ENCODE measurements at places on chromosomes 4 and X.
A peak's percentile ranks its signal among the peaks of the same experiment; 100 is the strongest.

- no peak overlapping the region for H3K27ac ChIP-seq
- H3K4me1 ChIP-seq = peaks cover 3% of the 10 kb centered on the region
- no peaks in the 10 kb centered on the region for H3K27me3 ChIP-seq
Measured at GRCh38 chr4:65302145-65302544, 368.1 kb downstream of the EPHA5 start.

GRCh38 chrX:148354916-148355315 lies 145.5 kb upstream of the AFF2 start:
- no peak overlapping the region for H3K4me3 ChIP-seq
- no peak overlapping the region for H3K27ac ChIP-seq
- no peaks in the 10 kb centered on the region for H3K36me3 ChIP-seq
- no peak for DNase-seq

DNA sequence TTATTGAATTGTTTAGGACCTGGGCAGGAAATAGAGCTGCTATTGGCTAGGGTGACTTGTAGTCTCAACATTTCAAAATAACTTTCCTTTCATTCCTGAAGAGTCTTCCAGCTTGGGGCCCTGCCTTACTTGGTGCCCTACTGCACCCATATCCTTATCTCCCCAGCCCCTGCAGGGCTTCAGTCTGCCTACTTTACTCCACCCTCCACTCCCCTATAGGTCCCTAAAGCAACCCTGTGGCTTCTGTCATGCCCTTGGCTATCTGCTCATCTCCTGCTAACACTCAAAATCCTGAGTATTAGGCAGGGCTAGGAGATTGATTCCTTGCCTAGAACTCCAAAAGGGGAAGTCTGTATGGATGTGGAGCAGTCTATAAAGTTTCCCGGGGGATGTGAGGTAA lies 57.6 kb upstream of the PRKG2 start:
- no peaks in the 10 kb centered on the region for H3K4me1 ChIP-seq
- no peak overlapping the region for H3K27ac ChIP-seq
- H3K36me3 ChIP-seq = no peaks in the 10 kb centered on the region

GRCh38 chr4:93495346-93495745 lies 333.2 kb upstream of the ATOH1 start:
- H3K4me3 ChIP-seq = no peak overlapping the region
- no peaks in the 10 kb centered on the region for H3K4me1 ChIP-seq
- no peak for DNase-seq
- H3K27ac ChIP-seq = no peak overlapping the region
- H3K36me3 ChIP-seq = no peaks in the 10 kb centered on the region
- no peaks in the 10 kb centered on the region for H3K27me3 ChIP-seq

- no peak overlapping the region for H3K27ac ChIP-seq
- no peaks in the 10 kb centered on the region for H3K4me1 ChIP-seq
- H3K4me3 ChIP-seq = no peak overlapping the region
- H3K27me3 ChIP-seq = no peaks in the 10 kb centered on the region
- no peak for DNase-seq
- no peaks in the 10 kb centered on the region for H3K36me3 ChIP-seq
Measured at GRCh38 chr4:153822316-153822715, 33.4 kb upstream of the SFRP2 start.

- H3K36me3 ChIP-seq = no peaks in the 10 kb centered on the region
- no peaks in the 10 kb centered on the region for H3K27me3 ChIP-seq
- no peak for DNase-seq
- H3K4me1 ChIP-seq = peaks cover 16% of the 10 kb centered on the region
Measured at GRCh38 chr4:98287328-98287727, 26.1 kb downstream of the RAP1GDS1 start.

GRCh38 chr4:33737726-33738125 lies 2506.6 kb downstream of the ARAP2 start:
- peaks cover 2% of the 10 kb centered on the region for H3K27me3 ChIP-seq
- peaks cover 4% of the 10 kb centered on the region for H3K36me3 ChIP-seq
- H3K4me3 ChIP-seq = no peak overlapping the region
- no peak overlapping the region for H3K27ac ChIP-seq

GRCh38 chrX:18917831-18918230 lies 66.1 kb downstream of the PHKA2 start:
- no peak for DNase-seq
- peak overlapping the region; percentile 23 for H3K4me3 ChIP-seq
- no peaks in the 10 kb centered on the region for H3K27me3 ChIP-seq
- H3K4me1 ChIP-seq = no peaks in the 10 kb centered on the region
- peaks cover 4% of the 10 kb centered on the region for H3K36me3 ChIP-seq

DNA sequence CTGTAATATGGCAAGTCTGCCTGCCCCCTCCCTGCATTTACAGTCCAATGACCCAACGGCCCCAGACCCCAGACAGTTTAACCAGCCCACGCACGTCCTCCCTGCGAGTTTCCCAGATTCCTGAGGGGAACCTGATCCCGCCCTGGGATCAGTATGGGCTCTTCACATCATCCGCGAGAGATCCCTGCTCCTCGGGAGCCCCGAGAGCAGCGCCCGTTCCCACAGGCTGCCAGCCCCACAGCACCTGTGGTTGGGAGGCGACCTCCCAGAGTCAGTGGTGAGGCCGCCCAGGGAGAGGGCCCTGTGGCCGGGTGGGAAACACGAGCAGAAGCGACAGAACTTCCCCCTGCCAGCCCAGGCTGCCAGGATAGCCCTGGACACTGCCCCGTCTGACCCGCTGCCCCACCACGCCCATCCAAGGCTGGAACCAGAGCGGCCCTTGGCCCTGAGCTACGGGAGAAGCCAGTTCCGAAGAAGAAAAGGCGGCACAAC lies 32.8 kb downstream of the TSC22D3 start:
- no peak for DNase-seq
- H3K4me1 ChIP-seq = peaks cover 4% of the 10 kb centered on the region
- H3K27me3 ChIP-seq = peaks cover 1% of the 10 kb centered on the region
- no peaks in the 10 kb centered on the region for H3K36me3 ChIP-seq
- no peak overlapping the region for H3K4me3 ChIP-seq
- H3K27ac ChIP-seq = no peak overlapping the region

DNA sequence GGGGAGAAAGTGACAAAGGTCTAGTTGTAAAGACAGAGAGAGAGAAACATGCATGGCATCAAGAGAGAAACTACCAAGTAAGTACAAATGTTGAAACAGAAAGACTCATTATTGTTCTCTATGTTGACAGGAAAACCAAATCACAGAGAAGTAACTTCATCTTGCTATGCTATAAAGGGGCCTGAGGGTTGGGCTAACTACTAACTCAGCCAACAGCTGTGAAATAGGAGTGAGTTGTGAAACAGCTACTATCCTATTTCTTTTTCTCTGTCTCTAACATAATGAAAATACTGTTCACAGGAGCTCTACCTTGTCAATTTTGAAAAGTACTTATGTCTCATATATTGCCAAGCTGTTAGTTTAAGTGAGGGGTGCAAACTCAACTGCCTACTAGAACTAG lies 65.0 kb downstream of the MTMR8 start:
- no peaks in the 10 kb centered on the region for H3K4me1 ChIP-seq
- no peak overlapping the region for H3K4me3 ChIP-seq
- H3K27ac ChIP-seq = no peak overlapping the region
- no peaks in the 10 kb centered on the region for H3K27me3 ChIP-seq

DNA sequence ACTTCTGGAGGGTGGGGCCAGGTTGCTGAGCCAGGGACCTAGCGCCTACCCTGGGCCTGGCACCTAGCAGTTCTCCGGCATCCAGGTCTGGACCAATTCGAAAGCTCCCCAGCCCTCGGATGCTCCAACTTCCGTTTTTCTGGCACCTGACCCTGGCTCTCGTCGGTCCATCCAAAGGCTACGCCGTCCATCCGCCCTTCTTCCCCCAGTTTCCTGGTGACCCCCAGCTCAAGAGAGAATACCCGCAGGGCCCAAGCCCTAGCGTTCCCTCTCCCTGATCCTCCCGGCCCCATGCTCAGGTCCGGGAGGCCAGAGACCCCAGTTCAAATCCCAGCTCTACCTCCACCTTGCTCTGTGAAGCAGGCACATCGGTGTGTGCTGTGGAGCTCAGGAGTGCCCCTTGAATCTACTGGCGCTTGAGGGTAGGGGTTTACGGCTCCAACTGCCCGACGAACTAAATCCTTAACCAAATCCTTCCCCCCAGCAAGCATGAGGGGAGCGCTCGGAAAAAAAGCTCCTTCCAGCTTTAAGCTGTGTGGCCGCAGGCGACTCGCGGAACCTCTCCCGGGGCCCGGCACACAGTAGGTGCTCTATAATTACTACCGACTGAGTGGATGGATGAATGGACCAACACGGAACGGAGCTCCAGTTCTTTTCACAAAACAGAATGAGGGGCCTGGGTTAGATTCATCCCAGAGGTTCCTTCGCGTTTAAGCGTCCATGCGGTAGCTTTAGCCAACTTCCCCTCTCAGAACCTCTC lies 1.1 kb downstream of the CRMP1 start:
- H3K36me3 ChIP-seq = peaks cover 9% of the 10 kb centered on the region
- no peak for DNase-seq
- H3K27ac ChIP-seq = peak overlapping the region; percentile 95

DNA sequence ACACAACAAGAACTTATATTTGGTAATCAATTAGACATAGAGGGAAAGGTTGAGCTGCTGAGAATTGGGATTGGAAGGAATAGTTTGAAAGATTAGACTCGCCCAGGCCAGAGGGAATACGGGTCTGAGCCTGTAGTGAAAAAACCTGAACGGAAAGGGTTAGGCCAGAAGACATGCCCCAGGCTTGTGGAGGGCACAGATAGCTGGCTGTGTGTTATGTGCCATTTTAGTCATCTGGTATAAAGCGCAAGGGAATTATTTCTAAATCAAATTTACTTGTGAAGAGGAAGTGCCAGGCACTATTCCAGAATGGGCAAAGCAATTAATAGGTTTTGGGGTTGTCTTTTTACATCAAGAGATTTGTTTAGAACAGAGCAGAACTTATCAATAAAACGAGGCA lies 187.5 kb upstream of the ANKRD50 start:
- no peak overlapping the region for H3K4me3 ChIP-seq
- peaks cover 17% of the 10 kb centered on the region for H3K4me1 ChIP-seq
- H3K27me3 ChIP-seq = peaks cover 2% of the 10 kb centered on the region
- DNase-seq = no peak
- no peak overlapping the region for H3K27ac ChIP-seq

GRCh38 chr4:151105454-151106032 lies 6.1 kb downstream of the RPS3A start:
- no peak for DNase-seq
- H3K27me3 ChIP-seq = peaks cover 2% of the 10 kb centered on the region
- H3K4me3 ChIP-seq = no peak overlapping the region

GRCh38 chr4:137267024-137267423 lies 265.3 kb downstream of the PCDH18 start:
- H3K36me3 ChIP-seq = no peaks in the 10 kb centered on the region
- H3K27ac ChIP-seq = no peak overlapping the region
- no peaks in the 10 kb centered on the region for H3K4me1 ChIP-seq
- no peak for DNase-seq
- no peak overlapping the region for H3K4me3 ChIP-seq
- no peaks in the 10 kb centered on the region for H3K27me3 ChIP-seq

- no peak for DNase-seq
- no peak overlapping the region for H3K27ac ChIP-seq
- H3K36me3 ChIP-seq = no peaks in the 10 kb centered on the region
- H3K4me1 ChIP-seq = no peaks in the 10 kb centered on the region
- H3K27me3 ChIP-seq = no peaks in the 10 kb centered on the region
Measured at GRCh38 chr4:108301545-108302251, 133.0 kb upstream of the LEF1 start.

DNA sequence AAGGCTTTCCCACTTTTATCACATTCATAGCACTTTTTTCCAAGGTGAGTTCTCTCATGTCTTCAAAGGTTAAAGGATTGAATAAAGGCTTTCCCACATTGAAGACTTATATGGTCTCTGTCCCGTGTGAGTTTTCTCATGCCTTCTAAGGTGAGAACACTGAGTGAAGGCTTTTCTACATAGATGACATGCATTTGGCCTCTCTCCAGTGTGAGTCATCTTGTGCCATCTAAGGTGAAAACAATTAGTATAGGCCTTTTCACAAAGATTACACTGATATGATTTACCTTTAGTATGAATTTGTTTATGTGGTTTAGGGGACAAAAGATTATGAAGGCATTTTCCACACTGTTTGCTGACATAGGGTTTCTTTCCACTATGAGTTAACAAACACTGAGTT lies 21.2 kb downstream of the USP17L30 start:
- H3K36me3 ChIP-seq = no peaks in the 10 kb centered on the region
- DNase-seq = no peak
- H3K4me3 ChIP-seq = no peak overlapping the region
- no peak overlapping the region for H3K27ac ChIP-seq
- H3K4me1 ChIP-seq = no peaks in the 10 kb centered on the region

- H3K27me3 ChIP-seq = no peaks in the 10 kb centered on the region
- no peaks in the 10 kb centered on the region for H3K4me1 ChIP-seq
- no peak overlapping the region for H3K4me3 ChIP-seq
- peaks cover 13% of the 10 kb centered on the region for H3K36me3 ChIP-seq
- no peak overlapping the region for H3K27ac ChIP-seq
- DNase-seq = no peak
Measured at GRCh38 chr4:119537586-119537985, 91.0 kb downstream of the PDE5A start.

- no peak overlapping the region for H3K27ac ChIP-seq
- H3K4me1 ChIP-seq = no peaks in the 10 kb centered on the region
- H3K4me3 ChIP-seq = no peak overlapping the region
- no peak for DNase-seq
- H3K36me3 ChIP-seq = no peaks in the 10 kb centered on the region
- H3K27me3 ChIP-seq = no peaks in the 10 kb centered on the region
Measured at GRCh38 chrX:23736030-23736429, 7.0 kb downstream of the ACOT9 start.

DNA sequence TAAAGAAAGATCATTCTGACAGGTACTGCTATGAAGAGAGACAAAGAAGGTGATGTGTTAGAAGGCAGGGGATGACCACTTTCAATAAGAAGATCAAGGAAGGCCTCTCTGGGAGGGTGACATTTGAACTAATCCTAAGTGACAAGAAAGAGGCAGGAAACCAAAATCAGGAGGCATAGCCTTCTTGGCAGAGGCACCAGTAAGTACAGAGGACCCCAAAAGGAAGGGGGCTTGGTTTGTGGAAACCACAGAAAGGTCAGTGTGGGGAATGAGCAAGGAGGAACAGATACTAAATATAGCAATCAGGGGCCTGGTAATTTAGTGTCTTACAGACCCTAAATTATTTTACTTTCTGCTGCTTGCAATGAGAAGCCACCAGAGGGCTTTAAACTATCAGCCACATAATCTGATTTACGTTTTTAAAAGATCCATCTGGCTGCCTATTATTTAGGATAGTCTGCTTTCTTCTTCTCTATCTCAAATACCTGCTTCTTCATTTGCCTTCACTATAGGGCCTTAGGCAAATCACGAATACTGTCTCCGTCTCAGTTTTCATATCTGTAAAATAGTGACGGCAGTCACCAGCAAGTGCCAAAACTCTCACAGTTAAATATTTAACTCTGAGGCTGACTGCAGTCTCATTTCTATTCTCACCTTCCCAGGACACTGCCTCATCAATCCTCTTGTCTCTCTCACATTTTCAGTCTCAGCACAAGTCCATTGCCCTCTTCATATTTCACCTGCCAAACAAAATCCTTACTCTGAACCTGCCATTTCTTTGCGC lies 16.7 kb downstream of the NR3C2 start:
- DNase-seq = no peak
- no peaks in the 10 kb centered on the region for H3K36me3 ChIP-seq
- no peaks in the 10 kb centered on the region for H3K27me3 ChIP-seq
- no peaks in the 10 kb centered on the region for H3K4me1 ChIP-seq
